ENCODE measurements at places on chromosomes 7 and 10.

GRCh38 chr10:122560279-122560804 lies at the start of gene DMBT1:
DMBT1 (plus strand) TSS chr10:122560754; CDS start chr10:122560771, 17 bp downstream.
- DNase-seq = no peak

DNA sequence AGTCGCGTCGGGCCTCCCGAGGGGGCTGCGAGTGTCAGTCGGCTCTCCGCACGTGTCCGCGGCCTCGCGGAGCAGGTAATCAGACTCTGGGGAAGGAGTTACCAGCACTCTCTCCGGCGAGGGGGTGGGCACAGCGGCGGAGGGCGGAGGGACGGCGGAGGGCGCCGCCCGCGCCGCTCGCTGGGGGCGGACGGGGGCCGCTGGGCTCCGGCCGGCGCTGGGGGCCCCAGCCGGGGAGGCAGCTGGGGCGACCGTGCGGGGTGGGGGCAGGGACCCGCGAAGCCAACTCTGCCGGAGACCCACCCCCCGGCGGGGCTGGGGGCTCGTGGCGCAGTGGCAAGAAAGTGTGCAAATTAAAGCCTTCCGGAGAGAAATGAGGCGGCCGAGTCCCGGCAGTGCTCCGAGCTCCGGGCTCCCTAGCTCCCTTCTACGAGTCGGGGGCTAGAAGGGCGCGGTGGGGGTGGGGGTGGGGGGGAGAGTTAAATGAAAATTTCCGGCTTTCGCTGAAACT lies at the start of gene CDK6:
CDK6 (minus strand) TSS at position 85 of the 511 bp plus-strand sequence. CDS start 3,250 bp downstream, outside the sequence.
- peak; percentile 51 for DNase-seq

GRCh38 chr10:33635967-33636515 lies 301.6 kb upstream of the NRP1 start:
- DNase-seq = no peak

- no peak for DNase-seq
These were observed 31.1 kb downstream of the LMTK2 start for GRCh38 chr7:98137826-98138151.

- no peak for DNase-seq
These were observed 90.0 kb downstream of the ST7 start for GRCh38 chr7:117043108-117043825.

- DNase-seq = no peak
These were observed 265.7 kb upstream of the IMMP2L start for GRCh38 chr7:111827863-111828504.

- DNase-seq = no peak
These were observed 140.4 kb downstream of the ELFN1 start for GRCh38 chr7:1810521-1810920.

- peak; percentile 26 for DNase-seq
These were observed 284.3 kb downstream of the SORCS3 start for GRCh38 chr10:104925232-104925851.

- DNase-seq = no peak
These were observed 1425.1 kb upstream of the LRRTM3 start for GRCh38 chr10:65500716-65501115.

- no peak for DNase-seq
These were observed 1061.8 kb upstream of the LRRTM3 start for GRCh38 chr10:65864036-65864435.

DNA sequence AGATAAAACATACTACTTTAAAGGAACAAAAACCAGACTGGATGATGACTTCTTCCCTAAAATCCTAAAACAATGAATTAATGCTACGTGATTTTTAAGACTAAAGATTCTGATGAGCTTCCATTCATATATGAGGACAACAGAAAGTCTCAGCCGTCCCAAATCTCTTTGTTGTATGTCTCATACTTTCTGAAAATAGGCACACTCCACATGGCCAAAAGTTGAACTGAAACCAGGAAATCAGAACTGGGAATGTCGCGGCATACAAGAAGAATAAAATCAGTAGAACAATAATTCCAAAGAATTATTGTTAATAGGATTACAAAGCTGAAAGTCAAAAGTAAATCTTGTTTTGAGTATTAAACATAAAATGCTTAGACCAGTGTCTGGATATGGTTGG lies 195.4 kb upstream of the GHITM start:
- no peak for DNase-seq

- no peak for DNase-seq
These were observed 402.9 kb upstream of the FOXK1 start for GRCh38 chr7:4279216-4279615.

- DNase-seq = no peak
These were observed 168.9 kb downstream of the SLIT1 start for GRCh38 chr10:97016728-97017473.
